ENCODE measurements at places on chromosomes 1 and 21. TPM values are rescaled to one million over a fixed set of nuclear protein-coding genes. Genes with fewer than 3 reads are reported as not detected.
A peak's percentile ranks its signal among the peaks of the same experiment; 100 is the strongest.

- DNase-seq: no peak
These were observed 37.5 kb upstream of the TTC22 start for GRCh38 chr1:54838565-54839180.

- peak; percentile 33 for DNase-seq
These were observed at the start of gene STUM for GRCh38 chr1:226548256-226549093. TSS of gene STUM (plus strand) at chr1:226548764. CDS start at chr1:226548905, 141 bp downstream.

DNA sequence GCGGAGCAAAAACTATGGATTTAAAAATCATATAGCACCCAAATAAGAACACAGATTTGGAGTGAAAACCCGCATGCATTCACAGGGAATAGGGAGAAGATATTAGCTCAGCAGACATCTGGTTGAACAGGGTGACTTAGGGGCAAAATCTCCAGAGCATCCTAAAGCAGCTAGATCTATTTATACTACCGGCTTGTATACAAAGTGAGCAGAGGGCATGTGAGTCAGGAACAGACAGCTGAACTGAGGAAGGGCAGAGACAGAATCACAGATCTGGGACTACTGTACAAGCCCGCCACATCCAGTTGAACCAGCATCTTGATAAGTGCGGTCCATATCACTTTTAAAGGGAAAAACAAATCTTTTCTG lies 35.2 kb upstream of the EXOSC10 start:
- no peak for DNase-seq

GRCh38 chr1:23592209-23592892 lies 33.0 kb upstream of the ID3 start:
- no peak for DNase-seq

- DNase-seq: no peak
These were observed 4.0 kb downstream of the POLR3C start for GRCh38 chr1:145827966-145828365.

DNA sequence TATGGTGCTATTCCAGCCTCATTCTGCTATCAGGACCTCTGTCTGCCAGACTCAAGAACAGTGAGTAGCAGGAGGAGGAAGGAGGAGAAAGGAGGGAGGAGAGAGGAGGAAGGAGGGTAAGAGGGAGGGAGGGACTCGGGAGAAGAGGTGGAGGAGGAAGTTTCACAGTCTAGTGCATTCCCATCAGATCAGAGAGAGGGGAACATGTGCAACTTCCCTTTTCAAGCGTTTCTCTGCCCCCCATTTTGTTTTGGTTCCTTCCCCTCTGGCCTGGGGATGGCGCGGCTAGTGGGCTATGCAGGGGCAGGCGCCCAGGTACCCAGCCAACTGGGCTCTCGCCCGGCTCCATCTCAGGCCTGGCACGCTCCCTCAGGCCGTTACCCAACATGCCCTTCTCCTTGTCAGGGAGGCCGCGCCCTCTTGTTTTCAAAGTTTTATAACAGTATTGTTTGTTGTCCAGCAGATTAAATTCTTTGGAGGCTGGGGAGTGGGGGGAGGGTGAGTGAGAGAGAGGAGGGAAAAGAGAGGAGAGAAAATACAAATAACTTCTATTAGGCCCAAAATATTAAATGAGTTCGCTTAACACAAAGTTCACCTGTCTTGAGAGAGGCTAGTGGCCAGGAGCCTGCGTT lies 56.0 kb downstream of the CD46 start:
- peak; percentile 62 for DNase-seq

DNA sequence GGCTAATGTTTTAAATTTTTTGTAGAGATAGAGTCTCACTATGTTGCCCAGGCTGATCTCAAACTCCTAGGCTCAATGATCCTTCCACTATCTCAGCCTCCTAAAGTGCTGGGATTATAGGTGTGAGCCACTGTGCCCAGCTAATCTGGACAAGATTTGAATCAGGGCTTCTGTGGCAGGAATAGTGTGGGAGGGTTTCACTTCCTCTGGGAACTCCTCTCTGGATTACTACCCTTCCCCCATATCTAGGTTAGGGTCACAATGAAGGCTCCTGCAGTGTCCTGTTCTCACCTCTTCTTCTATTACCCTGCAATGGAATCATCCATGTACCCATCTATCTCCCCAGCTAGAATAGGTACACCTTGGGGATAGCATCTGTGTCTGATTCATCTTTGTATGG lies 133.6 kb upstream of the RAB4A start:
- no peak for DNase-seq

DNA sequence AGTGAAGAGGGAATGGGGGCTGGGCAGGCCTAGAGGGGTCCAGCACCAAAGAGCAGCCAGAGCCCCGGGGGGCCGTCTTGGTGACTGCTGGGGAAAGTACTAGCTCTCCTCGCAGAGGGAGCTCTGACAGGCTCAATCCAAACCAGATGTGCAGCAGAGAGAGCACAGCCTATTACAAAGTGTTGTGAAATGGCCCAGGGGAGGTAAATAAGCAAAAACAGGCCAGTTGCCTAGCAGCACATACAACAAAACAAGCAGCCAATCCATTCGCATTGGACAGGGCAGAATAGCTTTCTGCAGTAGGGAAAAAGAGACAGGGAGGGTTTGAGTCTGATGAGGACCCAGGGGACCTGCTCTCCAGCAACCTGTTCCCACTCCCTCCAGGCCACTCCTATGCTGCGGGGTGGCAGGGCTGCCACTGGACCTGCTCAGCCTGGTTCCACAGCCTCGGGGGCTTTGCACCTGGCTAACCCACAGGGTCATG lies 239.6 kb upstream of the FGGY start:
- peak; percentile 80 for DNase-seq

- peak; percentile 65 for DNase-seq
These were observed 2.4 kb downstream of the ARID1A start for GRCh38 chr1:26697978-26698849.

DNA sequence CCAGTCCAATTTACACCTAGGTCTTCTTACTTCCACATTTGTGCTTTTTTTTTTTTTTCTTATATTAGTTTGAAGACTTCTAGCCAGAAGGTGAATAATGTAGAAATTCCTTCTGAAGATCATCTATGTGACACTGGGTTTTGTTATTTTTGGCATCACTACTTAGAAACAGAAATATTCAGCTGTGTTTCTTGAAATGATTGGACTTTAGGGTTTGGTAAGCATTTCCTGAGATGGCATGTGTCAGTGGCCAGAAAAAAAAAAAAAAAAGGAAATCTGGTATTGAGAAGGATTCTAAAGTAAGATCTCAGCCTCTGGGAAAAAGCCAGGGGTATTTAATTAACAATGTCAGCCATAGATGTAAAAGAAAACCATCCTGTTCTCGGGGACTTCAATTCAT lies 43.4 kb upstream of the LRRC8C start:
- DNase-seq: no peak

- DNase-seq: no peak
These were observed 11.5 kb upstream of the C1orf53 start for GRCh38 chr1:197890936-197891335.

DNA sequence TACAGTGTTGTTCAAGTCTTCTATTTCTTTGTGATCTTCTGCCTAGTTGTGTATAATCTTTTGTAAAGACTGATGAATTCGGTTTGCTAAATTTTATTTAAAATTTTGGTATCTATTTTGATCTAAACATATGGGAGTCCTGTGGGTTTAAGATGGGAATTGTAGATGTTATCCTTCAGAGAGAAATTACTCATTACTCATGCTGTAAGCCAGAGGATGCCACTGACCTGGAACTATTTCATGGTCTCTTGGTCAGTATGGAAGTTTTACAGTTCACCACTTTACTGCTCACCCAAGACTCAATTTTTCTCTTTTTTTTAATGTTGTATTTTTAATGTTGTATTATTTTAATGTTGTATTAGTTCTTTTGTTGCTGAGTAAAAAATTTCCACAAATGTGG lies 138.6 kb upstream of the B3GALT2 start:
- DNase-seq: no peak

GRCh38 chr1:62989497-62989896 lies 205.6 kb downstream of the ATG4C start:
- no peak for DNase-seq

DNA sequence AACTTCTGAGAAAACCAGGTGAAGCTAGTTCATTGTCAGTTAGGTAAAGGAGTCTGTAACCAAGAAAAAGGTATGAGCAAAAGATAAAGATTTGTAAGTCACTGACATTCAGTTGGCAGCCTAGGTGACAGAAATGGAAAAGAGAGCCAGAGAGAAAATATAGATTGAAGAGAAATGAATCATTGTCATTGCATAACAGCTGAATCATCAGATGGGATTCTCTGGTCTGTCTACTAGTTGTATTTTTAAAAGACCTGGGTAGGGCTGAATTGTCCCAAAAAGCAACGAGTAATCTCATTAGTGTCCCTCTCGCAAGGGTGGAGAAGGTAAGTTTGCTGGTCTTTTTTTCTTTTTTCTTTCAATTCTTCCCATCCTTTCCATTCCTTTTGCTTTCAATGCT lies 36.6 kb downstream of the PTGS2 start:
- no peak for DNase-seq

DNA sequence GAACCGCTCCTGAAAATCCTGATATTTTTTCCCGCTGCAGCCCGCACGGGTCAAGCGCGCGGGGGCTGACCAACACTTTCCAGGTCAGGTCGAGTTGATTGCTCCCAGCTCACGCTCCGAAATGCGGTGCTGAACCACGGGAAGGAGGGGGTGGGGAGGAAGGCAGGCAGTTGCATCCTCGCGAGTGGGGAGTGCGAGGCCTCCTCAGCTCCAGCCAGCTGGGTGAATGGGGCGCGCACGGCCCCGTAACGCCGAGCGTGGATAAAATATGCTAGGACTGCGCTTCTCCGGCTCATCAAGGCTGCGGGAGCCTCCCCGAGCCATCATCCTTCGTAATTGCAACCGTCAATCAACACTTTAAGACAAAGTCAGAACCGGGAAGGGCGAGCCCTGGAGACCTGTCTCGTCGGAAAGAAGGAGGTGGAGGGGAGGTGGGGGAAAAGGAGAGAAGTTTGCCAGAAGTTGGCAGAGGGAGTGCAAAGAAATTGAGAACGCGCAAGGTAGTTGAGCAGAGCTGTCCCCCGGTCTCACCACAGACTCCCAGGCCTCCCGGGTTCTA lies 8.0 kb downstream of the NR5A2 start:
- peak; percentile 25 for DNase-seq

Gene NEGR1
- 9.6 TPM for total RNA-seq

Gene KIAA0040
- 29.7 TPM for total RNA-seq

Gene TMEM82
- total RNA-seq: not detected

Gene ANKRD65
- total RNA-seq: 15.5 TPM

Gene NTRK1
- total RNA-seq: not detected

Gene PLEKHM2
- 18.1 TPM for total RNA-seq

Gene MAN1C1
- 4.4 TPM for total RNA-seq
